Inflammatory macrophage (primary cell): ENCODE measurements at places on chromosomes 6 and 20.

DNA sequence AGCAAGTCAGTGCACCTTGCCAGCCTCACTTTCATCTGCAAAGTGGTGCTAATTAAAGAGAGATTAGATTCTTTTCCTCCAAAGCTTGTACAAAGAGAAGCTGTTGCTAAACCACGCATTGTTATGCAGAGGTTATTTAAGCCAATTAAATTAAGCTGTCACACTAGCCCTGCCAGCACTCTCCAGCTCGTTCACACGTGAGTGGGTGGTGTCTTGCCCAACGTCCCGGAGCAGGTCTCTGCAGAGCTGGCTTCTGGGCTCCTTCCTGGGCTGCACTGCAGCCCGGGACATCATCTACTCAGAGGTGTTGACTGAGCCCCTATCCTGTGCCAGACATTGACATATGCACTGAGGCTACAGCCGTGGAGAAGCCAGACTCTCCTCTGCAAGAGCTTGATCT, 401.6 kb upstream of the SULF2 start:
- no peak for DNase-seq

- DNase-seq = no peak
Observed at GRCh38 chr6:170108890-170109587, 181.8 kb downstream of the DLL1 start.

- DNase-seq = no peak
Observed at GRCh38 chr6:122859676-122860075, 70.6 kb downstream of the SMPDL3A start.

GRCh38 chr6:22363714-22364239, 66.9 kb upstream of the PRL start:
- DNase-seq = no peak

DNA sequence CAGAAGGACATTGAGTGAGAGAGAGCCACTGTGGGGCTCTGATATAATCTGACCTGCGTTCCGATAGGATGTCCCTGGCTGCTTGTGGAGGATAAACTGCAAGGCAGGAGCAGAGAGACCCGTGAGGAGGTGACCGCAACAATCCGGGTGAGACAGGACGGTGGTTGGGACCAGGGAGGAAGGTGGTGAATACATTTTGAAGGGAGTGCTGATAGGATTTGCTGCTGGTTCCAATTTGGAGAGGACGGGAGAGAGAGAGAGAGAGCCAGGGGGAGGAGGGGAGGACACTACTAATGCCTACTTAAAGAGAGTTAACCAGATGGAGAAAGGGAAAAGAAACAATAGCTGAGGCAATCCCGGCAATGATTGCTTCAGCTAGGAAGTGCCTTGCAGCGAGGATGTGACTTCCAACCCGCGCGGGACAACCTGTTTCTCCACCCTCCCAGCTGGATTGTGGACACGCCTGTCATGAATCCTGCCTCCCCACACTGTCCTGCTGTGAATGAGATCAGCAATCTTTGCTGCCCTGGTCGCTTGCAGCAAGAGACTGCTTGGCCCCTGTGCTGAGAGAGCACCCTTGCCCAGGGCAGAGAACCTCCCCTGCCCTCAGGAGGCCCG, 199.0 kb upstream of the KCNG1 start:
- peak; percentile 54 for DNase-seq

DNA sequence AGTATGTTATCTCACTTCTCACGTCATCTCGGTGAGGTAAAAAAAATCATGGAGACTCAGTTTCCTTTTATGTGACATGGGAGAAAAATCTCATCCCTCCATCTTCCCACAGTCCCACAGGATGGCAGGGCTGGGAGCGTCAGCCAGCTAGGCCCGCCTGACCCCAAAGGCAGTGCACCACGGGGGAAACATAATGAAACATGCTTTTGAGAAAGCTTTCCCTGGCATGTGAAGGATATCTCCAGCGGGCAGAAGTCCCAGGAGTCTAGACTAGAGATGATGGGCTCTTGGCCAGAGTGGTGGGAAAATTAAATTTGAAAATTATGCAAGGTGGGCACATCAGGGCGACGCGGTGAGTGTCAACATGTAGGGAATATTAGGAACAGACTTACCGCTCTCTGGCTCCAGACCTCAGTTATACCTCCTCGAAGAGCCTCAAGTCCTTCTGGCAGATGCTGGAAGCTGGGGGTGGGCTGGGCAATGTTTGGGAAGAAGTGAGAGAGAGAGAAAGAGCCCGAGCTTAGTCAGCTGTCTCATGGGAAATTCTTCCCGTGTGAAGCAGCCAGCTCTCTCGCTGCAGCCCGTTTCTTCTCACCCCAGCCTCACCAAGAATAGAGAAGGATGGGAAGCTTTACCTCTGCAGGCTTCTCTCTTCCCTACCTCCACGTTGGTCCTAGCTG, 52.3 kb downstream of the MOCS1 start:
- DNase-seq = no peak

DNA sequence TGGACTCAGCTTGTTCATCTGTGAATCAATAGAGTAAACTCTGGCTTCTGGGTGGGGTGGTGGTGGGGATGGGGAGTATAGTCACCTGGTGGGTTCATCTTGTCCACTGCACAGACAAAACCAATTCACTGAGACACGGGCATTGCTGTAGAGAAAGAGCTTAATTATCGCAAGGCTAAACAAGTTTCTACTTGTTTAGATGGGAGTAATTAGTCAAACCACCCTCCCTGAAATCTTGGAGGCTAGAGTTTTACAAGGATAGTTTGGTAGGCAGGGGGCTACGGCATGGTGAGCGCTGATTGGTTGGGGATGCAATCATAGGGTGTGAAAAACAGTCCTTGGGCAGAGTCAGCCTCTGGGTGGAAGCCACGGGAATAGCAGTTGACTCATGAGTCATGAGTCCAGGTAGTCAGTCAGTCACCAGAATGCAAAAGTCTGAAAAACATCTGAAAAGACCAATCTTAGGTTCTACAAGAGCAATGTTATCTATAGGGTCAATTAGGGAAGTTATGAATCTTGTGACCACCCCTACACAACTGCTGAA, 77.8 kb downstream of the STMND1 start:
- no peak for DNase-seq

GRCh38 chr6:112910256-112910655, 563.1 kb downstream of the RFPL4B start:
- no peak for DNase-seq

DNA sequence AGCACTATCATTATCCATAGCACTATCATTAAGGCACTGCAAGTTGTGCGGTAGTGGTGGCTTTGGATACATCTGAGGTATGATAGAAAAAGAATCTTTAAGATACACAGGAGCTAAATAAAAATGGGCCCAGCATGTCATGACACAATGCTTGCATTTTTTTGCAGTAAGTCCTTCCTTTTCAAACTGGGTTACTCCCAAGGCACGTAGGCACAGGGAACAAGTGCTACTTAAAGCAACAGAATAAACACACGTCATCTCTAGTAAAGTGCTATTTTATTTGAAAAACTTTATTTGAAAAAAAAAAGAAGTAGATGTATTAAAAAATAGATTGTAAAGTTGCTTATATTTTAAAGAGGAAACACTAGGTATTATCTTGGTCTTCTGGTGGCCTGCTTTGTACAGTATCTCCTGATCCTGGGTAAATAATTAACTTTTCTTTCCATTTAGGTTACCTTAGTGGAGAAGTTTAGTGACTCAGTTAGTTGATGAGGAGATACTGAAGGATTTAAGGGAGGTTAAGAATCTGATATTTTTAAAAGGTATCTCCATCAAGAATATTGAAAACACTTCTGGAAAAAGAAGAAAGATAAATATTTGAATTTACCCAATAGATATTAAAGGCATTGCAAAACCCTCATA, 129.6 kb downstream of the EDN1 start:
- no peak for DNase-seq

DNA sequence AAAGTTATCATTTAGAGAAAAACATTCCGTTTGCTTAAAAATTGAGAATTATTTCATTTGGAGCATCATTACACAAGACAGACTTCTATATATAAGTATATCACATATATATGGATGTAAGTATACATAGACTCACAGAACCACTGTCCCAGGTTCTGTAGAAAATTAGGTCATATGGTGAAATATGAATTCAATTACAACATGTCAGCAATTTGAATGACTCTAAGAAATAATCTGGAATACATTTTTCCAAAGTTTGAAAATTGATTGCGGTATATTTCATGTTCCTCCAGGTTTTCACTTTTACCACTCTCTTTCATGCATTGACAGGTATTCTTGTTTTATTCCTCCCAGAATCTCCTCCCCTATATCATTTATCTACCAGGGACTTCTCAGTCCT, 892.3 kb downstream of the PHF3 start:
- DNase-seq = no peak

GRCh38 chr6:76416821-76417605, 344.6 kb upstream of the IMPG1 start:
- DNase-seq = no peak

- DNase-seq = no peak
Observed at GRCh38 chr20:47051936-47052526, 157.4 kb downstream of the EYA2 start.

- no peak for DNase-seq
Observed at GRCh38 chr6:73513496-73513854, 7.4 kb downstream of the EEF1A1 start.

DNA sequence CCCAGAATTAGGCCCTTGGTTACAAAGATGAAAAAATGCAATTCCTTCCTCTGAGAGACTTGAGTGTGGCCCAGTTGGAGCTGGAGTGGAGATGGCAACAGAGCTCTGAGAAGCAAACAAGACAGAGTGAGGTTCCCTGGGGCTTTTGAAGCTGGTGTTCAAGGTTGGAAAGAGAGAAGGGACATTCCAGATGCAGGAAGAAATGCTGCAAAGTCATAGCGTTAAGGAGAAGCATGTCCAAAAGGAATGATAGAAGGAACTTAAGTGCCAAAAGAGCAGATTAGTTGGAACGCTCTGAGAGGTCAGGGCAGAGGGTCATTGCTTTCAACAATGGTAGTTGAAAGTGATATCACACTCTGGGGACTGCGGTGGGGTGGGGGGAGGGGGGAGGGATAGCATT, 251.8 kb downstream of the TBC1D7 start:
- no peak for DNase-seq

DNA sequence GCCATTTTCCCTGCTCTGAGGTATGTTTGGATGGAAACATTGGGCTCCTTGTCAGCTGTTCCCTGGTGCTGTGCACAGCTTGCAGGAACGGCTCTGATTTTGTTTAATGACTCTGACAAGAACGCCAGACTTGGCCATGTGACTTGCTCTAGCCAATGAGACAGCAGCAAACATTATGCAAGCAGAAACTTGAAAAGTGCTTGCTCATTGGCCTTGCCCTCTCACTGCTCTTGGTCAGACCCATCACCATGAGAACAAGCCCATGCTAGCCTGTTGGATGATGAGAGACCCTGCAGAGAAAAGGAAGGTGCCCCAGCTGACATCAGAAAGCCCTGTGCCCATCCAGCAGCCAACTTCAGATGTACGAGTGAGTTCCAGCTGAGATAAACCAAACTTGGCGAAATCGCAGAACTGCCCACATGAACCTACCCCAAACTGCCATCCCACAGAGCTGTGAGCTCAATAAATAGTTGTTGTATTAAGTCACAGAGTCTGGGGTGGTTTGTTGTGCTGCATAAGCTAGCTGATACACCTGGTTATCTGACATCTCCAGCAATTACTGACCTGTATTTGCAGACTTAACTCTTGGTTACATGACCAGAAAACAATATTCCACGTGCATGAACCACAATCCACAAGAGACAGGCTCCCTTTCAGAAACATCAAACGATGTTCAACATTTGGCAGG, 96.9 kb downstream of the JPH2 start:
- DNase-seq = peak; percentile 22

DNA sequence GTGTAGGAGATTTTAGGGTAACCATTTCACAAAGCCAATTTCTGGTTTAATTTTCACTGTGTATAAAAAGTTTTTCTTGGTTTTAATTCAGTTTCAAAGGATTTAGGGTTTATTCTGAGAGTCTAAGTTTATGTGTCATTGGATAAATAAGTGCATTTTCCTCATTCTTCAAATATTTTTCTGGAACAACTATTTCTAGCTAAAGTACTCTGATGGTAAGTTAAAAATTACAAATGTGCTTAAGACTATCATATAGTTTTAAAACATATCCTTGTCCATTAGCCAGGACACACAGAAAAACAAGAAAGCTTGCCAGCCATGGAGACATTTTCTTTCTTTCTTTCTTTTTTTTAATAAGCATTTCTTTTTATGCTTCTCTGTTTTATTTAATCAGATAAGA, 333.0 kb downstream of the RFPL4B start:
- DNase-seq = no peak

DNA sequence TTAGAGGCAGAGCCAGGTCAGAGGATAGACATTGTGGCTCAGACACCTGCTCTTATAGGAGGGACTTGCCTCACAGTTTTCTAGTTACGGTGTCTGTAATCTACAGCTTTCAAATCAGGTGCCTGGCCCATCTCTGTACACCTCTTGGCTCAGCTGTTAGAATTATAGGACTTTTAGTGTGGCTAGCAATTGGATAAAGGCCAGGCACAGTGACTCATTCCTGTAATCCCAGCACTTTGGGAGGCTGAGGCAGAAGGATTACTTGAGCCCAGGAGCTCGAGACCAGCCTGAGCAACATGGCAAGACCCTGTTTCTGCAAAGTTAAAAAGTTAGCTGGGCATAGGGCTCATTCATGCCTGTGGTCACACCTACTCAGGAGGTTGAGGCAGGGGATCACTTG, 20.0 kb downstream of the BRPF3 start:
- no peak for DNase-seq

DNA sequence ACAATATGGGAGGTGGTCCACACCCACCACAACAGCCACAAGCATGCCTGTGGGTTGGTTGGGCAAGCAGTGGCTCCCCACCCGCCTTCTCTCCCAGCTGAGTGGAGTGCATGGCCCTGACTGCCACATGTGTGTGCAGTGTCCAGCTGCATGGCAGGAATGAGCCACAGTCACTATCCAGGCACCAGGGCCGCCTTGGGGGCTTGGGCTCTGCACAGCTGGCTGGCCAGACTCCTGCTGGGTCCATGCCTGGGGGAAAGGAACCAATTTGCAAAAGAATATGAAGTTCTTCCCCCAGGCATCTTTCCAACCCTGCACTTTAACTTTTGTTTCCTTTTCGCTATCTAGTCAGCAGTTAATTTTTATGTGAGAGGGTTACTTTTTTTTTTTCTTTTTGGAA, 11.6 kb upstream of the ASCC3 start:
- no peak for DNase-seq

DNA sequence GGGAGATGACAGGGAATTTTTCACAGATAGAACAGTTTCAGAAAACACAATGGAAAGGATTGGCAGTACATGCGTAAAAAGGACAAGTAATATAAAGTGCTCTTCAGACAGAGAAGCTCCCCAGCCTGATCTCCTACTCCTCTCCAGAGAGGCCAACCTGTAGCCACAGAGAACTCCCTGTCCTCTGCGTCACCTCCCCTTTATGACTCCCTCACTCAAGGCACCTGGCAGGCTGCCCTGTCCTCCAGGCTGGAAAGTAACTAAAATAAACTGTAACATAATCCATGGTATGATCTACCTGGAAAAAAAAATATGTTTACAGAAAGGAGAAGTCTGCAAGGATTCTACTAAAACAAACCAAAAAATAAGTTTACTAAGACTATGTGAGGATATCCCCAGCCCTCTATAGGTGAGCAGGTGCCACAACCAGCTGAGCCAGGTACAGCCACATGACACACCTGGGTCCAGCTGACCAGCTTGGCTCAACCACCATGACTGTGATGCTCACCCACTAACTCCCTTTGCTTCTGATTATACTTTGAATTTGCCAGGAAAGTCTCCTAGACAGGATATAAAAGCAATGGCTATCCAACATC, 29.2 kb downstream of the MBOAT1 start:
- no peak for DNase-seq
